ENCODE measurements at places on chromosomes 13 and 19.

GRCh38 chr13:41013835-41014234 is 5.3 kb downstream of the ELF1 start:
- no peak for DNase-seq

DNA sequence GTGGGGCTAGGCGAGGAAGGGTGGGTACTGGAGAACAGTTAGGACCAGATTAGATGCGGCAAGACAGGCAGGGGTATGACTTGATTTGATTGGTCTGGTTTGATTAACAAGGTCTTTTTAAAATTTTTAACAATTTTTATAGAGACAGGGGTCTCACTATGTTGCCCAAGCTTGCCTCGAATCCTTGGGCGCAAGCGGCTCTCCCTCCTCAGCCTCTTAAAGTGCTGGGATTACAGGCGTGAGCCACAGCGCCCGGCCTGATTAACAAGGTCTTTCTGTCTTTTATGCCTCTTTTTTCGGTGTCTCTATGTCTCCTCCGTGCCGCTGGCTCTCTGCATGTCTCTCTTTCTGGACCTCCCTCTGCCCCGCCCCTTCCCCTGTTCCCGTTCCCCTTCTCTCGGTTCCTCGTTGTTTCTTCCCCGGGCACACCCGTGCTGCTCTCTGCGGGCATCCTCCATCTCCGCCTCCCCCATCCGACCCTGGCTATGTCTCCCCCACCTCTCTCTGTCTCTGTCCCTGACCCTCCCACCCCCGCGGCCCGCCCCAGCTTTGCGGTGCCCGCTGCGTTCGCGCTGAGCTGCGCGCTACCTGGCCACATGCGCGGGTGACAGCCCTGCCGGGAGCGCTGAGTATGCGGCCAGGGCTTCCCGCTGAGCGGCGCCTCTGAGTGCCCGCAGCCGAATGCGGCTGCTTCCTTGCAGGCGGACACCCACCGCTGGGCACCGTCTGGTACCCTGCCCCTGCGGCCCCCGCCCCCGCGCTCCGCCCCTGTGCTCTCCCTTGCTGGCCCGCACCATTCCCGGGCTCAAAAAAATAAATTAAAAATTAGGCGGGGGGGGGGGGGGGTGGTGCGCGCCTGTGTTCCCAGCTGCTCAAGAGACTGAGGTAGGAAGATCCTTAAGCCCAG is 8.1 kb upstream of the SDHAF1 start:
- no peak for DNase-seq

- no peak for DNase-seq
Measured at GRCh38 chr19:45340899-45341453, 426 bp downstream of the KLC3 start.

GRCh38 chr19:30549151-30549550 is 177.0 kb downstream of the ZNF536 start:
- DNase-seq: no peak

DNA sequence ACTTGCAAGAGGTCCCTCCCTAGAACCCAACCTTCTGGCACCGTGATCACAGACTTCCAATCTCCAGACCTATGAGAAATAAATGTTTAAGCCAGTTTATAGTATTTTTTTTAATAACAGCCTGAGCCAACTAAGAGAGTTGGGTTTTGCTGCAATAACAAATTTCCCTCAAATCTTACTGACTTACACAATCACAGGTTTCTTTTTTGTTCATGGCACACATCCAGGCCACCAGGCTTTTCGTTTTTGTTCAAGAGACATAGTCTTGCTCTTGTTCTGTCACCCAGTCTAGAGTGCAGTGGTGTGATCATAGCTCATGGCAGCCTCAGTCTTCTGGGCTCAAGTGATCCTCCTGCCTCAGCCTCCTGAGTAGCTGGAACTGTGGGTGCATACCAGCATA is 2.0 kb upstream of the SELENOV start:
- DNase-seq: no peak

- no peak for DNase-seq
Measured at GRCh38 chr13:27644302-27644701, 22.6 kb downstream of the POLR1D start.

DNA sequence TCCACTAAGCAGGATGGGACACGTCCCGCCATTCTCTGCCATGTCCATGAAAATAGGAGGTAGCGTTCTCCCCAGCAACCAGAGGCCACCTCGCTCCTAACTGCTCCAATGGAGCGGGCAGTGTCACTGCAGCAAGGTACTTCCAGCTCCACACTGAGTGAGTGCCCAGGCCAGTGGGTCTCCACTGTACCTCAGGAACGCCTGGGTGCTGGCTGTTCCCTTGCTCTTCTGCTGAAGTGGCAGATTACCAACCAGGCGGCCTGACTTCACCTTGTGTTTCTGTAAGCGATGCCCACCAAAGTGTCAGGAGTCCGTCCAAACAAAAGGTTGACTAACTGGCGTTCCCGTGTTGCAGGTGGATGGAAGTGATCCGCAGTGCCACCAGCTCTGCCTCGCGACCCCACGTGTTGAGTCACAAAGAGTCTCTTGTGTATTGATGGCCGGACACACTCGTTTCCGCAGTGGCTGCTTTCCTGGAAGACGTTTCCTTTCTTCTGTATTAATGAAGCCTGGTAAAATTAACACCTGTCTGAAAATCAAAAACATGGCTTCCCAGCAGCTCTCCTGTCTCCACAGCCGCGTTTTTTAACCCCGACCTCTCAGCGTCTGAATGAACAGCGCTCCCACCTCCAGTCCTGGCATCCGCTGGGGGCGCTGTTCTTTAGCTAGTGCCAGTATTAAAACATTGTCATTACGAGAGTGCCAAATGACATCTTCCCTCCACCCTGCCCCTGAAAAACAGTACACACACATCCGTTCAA is 128.8 kb downstream of the STK24 start:
- DNase-seq: no peak

DNA sequence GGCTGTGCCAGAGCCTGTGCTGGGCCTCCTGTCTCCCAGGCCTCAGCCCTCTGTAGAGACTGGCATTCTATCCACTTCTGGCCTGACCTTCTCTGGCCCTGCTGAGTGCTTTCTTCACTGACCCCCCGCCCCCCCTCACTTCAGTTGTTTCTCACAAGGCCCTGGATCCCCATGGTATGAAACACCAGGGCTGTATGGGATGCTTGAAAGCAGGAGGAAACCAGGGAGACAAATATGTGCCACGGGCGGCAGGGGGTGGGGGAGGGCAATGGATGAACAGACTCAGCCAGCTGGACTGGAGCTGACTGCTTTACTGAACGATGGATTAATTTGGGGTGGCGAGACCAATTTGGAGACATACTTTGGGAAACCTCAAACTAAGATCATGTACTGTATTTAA is 14.0 kb downstream of the IRGC start:
- no peak for DNase-seq

DNA sequence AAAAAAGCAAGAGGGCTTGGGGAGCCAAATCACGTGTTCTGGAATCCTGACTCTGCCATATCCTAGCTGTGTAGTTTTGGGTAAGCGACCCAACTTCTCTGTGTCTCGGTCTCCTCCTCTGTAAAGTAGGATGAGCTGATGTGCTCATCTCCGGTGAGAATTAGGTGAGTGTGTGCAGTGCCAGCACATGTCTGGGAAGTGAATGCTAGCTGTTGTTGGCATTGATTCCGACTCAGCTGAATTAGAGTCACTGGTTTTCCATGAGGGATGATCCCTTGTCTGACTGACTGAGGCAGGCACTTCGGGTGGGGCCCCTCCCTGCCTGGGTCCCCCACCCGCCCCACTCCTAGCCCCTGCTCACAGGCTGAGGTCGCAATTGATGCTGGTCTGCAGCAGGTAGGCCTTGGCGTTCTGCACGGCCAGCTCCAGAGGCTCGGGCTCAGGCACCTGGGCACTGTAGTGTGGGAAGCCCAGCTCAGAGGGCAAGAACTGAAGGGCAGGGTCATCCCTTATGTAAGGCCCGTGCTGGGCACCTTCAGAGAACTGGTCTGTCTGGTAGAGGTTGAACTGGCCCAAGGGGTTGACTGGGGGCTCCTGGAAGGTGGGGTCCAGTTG is 835 bp downstream of the RSPH6A start:
- DNase-seq: no peak

DNA sequence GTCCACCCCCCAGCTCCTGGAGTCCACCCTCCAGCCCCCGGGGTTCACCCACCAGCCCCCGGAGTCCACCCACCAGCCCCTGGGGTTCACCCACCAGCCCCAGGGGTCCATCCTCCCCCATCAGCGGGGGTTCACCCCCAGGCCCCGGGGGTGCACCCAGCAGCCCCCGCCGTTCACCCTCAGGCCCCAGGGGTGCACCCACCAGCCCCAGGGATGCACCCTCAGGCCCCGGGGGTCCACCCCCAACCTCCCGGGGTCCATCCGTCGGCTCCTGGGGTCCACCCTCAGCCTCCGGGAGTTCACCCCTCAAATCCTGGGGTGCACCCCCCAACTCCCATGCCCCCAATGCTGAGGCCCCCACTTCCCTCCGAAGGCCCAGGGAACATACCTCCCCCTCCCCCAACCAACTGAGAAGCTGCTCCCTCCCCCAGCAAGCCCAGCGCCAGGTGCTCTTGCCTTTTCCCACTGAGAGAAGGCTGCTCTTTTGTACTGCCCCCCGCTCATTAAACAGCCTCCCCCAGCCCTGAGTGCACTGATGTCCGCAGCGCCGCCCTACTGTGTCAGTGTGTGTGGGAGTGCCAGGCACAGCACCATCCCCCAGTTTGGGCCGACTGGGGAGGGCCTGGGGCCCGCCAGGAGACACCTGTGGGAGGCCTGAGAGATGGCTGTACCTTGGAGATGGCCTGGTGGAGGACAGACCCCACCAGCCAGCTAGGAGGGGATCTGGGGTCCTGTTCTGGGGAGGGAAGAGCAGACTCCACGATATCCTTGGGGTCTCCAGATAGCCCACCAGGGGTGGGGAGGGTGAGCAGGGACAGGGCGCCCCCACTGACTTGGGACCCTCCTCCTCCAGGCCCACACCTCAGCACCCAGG is 750 bp upstream of the AMH start:
- DNase-seq: no peak

DNA sequence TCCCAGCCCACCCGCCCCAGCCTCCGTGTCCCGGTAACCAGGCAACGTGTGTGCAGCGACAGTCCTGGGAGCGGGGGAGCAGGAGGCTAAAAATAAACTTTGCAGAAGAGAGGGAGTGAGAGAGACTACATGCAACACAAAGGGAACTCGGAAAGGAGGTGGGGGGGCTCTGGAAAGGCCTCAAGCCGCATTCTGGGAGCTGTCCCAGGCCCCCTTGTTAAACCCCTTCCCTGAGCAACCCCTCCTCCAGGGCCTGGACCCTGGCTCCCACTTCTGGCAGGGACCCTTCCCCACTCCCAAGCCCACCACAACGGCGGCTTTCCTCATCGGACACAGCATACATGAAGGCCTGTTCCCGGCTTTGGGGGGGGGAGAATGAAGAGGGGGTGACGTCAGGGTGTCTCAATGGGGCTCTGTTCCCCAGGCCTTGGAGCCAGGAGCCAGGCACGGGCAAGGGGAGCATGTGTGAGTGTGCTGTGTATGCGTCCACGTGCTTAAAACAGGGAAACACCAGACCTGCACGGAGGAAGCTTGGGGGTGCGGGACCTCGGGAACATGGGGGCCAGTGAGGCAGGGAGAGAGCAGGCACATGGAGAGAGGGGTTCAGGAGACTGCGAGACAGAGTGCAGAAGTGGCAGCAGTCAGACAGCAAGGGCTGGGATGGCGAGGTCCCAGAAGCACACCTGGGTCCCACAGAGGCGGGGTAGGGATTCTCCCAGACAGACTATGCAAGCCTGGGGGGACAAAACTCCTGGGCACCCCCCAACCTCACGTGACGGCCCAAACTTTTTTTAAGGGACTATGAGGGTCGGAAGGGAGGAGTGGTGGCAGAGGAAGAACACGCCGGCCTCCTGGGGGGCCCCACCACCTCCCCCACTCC is 2.3 kb downstream of the ERF start:
- DNase-seq: no peak

DNA sequence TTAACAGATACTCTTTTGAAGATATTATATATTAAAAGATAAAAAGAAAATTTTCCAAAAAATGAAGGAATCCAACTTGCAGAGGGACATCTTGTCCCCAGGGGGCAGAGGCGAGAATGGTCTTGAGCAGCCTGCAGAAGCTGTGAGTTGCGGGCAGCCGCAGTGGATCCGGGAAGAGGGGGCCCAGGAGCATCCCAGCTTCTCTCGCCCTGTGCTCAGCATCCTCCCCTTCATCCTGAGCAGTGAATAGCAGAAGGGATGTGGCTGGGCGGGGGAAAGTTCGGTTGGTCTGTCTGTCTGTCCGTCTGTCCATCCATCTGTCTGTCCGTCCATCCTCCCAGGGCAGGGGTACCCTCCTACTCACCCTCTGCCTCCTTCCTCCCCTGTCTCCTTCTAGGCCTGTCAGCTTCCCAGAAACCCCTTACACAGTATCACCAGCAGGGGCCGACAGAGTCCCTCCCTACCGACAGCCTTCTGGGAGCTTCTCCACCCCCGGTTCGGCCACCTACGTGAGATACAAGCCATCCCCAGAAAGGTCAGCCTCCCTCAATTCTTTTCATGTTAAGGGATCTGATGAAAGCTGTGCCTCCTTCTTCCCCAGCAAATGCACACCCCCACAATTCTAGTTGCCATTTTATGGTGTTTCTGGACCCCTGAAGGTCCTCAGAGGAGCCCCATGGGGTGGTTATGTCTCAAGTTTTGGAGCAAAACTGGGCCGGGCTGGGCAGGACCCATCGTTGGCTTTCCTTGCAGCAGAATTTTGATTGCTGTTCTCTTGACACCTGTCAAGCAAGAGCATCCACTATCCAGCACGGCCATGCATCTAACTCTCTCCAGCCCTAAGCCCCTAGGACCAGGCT is 81.6 kb downstream of the DPF1 start:
- DNase-seq: peak; percentile 33

GRCh38 chr13:98295371-98295770 is 118.3 kb upstream of the RNF113B start:
- no peak for DNase-seq

GRCh38 chr19:16022251-16022650 is 54.0 kb upstream of the TPM4 start:
- DNase-seq: no peak

- no peak for DNase-seq
Measured at GRCh38 chr13:102236830-102237229, 165.0 kb downstream of the FGF14 start.

GRCh38 chr19:1210227-1210538 is 4.6 kb downstream of the STK11 start:
- no peak for DNase-seq

DNA sequence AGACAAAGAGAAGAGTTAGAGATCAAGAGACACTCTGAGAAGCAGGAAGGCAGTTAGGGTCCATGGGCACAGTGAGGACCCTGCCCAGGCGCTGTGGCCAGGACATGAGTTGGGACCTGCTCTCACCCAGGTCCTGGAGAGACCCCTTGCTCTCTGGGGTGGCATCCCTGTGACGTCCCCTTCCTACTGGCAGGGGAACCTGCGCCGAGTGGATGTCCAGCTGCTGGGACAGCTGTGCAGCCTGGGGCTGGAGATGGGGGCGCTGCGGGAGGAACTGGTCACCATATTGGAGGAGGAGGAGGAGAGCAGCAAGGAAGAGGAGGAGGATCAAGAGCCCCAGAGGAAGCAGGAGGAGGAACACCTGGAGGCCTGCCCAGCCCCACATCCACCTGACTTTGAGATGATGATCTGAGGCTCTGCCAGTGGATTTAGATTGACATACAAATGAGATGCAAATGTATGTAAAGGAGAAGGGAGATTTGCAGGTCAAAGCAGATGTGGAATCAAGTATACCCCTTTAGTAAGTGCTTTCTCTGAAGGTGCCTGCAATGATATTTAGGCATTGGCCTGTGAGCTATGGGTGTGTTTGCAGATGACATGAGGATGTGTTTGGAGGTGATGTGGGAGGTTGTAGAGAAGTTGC is 978 bp downstream of the ERICH4 start:
- no peak for DNase-seq

Data from HepG2 (cell line).